Keratinocyte (primary cell): ENCODE measurements at places on chromosomes 13 and 19. TPM values are rescaled to one million over a fixed set of nuclear protein-coding genes. Genes with fewer than 3 reads are reported as not detected.

C19orf53 gene
- 118 to 211 TPM (median 143 TPM) in 3 replicates for polyA plus RNA-seq

KCTD15 gene
- 16.2 to 27.1 TPM (median 18.6 TPM) in 3 replicates for polyA plus RNA-seq

DNA sequence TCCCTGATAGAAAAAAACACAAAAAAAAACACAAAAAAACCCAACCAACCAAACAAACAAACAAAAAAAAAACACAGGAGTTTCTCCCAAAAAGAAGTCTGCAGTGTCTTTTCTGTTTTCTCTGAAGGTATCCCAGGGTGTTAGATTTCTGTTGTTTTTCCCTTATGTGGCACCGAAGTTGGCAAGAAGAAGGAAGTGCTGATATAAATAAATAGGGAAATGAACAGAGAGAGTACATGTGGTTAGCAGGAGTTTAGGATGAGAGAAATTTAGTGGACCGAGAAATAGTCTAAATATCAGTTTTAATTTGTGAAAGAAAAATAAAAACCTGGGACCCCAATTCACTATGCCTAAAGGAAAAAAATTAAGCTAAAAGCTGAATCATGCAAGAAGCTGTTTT lies 287.0 kb upstream of the SGCG start:
- H3K27me3 ChIP-seq, result no peaks in the 10 kb centered on the region
- H3K36me3 ChIP-seq, result no peaks in the 10 kb centered on the region
- no peak overlapping the region for H3K27ac ChIP-seq
- no peaks in the 10 kb centered on the region for H3K4me1 ChIP-seq

GRCh38 chr13:106117035-106117434 lies 418.4 kb downstream of the EFNB2 start:
- no peaks in the 10 kb centered on the region for H3K36me3 ChIP-seq
- no peaks in the 10 kb centered on the region for H3K27me3 ChIP-seq
- H3K4me3 ChIP-seq, result no peak overlapping the region
- no peak for DNase-seq
- no peak overlapping the region for H3K27ac ChIP-seq
- peaks cover 31% of the 10 kb centered on the region for H3K4me1 ChIP-seq
